ENCODE measurements at places on chromosomes 6 and 20. TPM values are rescaled to one million over a fixed set of nuclear protein-coding genes. Genes with fewer than 3 reads are reported as not detected.

DNA sequence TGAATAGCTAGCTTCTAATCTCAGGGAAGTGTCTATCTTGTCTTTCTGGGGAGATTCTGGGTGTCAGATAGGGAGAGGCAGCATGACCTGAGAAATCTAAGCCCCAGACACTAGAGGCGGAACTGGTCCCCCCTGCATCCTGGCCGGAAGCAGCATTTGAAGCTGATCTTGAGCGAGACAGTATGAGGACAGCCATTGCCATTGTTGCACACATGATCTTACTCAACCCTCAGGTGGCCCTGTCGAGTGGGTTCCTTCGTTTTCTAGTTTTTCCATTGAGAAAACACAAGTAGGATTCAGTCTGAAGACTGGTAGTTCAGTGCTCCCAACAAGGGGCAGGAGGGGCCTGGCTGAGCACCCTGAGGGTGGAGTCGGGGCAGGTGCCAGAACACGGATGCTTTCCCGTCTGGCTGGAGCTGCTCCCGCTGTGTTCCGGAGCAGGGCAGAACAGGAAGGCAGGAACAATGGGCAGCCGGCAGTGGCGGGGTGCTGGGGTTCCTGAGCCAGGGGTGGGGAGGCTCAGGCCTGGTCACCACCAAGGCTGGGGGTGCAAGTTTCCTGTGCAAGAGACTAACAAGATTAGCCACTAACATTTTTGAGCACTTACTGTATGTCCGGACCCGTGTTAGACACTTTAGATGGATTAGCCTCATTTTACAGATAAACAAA, 7.9 kb upstream of the SDCBP2 start:
- peak; percentile 66 for DNase-seq

- no peak for DNase-seq
Measured at GRCh38 chr20:20547221-20547875, 165.1 kb downstream of the RALGAPA2 start.

- DNase-seq = no peak
Measured at GRCh38 chr20:12913781-12914443, 94.9 kb upstream of the SPTLC3 start.

GRCh38 chr20:15342991-15343523, 1005.6 kb upstream of the FLRT3 start:
- no peak for DNase-seq

DNA sequence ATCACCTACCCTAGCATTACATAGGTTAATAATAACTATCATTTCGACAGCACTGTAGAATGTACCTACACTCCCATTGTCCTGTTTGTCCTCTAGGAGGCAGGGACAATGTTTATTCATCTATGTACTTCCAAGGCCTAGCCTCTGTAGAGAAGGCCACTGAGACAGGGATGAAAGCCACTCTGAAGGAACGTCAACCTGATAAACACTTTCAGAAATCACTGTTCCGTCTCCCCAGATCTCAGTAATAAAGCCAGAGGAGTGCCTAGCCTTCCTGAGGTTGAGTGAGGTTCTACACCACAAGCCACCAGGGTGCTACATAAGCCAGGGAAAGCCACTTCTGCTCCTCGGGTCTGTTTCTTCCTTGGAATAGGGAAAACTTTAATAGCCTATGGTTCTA, 44.8 kb downstream of the POPDC3 start:
- no peak for DNase-seq

DNA sequence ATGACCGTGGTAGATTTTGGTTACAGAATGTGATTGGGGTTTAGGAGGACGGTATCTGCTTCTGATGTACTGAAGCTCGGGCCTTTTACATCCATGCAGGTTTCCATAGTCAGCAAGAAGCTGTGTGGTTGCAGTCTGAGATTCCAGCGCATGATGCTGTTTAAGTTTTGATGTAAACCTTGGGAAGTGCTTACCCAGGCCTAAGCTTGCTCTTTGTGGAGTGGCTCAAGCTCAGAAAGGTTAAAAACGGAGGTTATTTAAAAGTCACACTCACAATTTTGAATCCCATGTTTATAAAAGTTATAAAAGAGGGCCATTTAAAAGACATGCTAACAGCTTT, 121.4 kb downstream of the TIAM2 start:
- DNase-seq = no peak

DNA sequence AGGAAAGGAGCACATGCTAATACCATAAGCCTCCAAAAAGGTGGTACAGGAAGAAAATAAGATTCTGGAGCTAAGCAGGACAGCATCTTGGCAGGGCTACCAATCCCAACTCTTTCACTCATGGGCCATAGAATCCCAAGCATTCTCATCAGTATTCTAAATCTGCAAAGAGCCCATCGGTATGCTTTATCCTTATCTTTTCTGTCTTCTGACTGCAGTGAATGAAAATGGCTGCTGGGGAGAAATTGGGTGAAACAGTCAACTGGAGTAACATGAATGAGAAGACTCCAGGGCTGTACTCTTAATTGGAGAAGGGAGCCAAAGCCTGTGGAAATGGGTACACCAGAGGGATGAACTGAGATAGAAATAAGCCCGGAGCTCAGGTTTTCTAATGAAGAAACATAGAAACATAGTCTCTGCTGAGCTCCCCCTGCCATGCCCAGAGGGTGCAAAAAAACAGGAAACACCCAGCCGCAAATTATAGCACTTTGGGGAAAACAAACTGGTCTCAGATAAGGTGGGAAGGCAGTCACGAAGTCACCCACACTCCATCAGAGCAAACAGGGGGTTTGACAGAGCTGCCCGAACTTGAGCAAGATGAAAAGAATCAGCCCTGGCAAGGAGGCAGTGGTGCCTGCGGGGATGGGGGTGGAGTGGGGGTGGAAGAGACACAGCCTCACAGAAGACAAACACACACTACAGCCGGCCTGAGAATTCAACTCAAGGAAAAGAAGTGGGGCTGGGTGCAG, 35.4 kb upstream of the E2F3 start:
- DNase-seq = peak; percentile 59

DNA sequence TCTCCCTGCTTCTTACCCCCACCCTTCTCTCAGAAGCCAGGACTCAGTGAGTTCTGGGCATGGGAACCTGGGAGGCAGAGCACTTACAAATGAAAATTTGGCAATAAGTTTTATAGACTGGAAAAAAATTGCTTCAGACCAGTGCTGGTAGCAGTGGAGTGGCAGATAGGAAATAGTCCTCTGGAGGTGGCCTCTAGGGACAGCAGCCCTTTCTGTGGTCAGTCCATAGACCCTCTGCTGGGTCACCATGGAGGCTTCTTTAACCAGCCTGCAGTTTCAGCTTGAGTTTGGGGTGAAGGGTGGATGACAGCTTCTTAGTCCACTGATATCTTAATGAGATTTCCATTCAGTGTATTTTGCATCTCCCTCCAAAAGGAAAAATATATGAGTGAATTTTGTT, 179.1 kb downstream of the ARID1B start:
- DNase-seq = no peak

- DNase-seq = no peak
Measured at GRCh38 chr6:73451223-73452106, 632 bp downstream of the CGAS start.

GRCh38 chr6:75813476-75814250, 64.6 kb downstream of the MYO6 start:
- no peak for DNase-seq

- DNase-seq = no peak
Measured at GRCh38 chr6:170088582-170088955, 202.3 kb downstream of the DLL1 start.

DNA sequence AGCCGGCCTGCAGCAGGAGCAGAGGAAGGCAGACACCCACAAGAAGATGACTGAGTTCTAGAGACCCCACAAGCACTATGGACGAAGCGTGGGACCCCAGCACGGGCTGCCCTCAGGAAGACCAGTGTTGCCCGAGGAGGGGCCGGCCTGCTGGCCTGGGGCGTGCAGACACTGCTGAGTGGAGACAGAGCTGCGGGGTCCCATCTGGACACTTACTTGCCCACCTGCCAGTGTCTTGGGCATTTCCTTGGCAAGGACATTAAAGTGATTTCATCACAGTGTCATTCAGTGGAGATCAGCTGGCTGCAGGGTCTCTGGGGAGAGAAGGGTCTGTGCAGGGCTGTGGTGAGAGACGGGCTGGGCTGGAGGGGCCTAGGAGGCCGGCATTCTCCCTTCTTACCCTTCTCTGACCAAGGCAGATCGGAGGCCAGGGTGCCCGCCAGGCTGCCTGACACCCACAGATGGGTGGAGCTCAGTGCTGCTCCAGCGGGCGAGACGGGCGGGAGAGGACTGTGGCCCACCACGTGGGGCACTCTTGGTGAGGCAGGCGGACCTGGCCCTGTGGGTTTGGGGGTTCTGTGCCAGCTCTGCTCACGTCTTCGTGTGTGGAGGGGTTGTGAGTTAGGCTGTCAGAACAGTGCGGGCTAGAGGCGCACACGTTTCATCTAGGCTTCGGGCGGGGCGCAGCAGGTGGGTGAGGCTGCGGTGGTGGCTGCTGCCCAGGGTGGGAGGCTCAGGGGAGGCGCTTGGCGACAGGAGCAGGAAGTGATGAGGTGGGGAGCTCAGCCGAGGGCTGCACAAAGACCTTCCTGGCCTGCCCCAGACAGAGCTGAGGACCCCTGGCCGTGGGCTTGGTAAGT, at the start of gene LIME1:
Gene LIME1 (plus strand): TSS at position 806 of the 860 bp plus-strand sequence. CDS start 886 bp downstream, outside the sequence.
- no peak for DNase-seq

GRCh38 chr20:41087325-41087685, 50.0 kb upstream of the PLCG1 start:
- no peak for DNase-seq

DNA sequence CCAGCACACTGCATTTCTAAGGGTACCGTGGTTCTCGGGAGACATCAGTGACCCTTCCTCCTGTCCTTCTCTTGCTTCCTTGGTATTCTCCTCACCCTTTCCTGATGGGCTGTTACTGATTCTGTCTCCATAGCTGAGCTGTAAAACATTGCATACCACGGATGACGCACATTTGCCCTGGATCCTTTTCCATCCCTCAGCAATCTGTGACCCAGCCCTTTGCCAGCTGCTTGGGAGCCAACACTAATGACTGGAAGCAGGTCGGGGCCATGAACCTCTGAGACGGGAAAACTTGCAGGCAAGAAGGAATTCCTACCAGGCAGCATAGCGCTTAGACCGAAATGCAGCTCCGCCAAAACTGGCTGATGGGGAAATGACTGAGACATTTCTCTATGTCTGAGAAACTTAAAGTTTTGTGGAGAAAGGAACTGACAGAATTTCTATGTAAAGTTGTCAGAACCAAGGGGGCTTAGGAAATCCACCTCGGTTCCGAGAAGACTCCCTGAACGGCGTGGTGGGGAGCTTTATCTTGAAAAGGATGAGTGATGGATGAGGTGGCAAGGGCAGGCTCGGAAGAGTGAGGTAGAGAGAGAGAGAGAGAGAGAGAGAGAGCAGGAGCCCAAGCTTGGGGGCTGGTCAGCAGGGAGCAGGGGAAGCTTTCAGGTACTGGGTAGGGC, 19.2 kb downstream of the TUBB2B start:
- peak; percentile 87 for DNase-seq

DNA sequence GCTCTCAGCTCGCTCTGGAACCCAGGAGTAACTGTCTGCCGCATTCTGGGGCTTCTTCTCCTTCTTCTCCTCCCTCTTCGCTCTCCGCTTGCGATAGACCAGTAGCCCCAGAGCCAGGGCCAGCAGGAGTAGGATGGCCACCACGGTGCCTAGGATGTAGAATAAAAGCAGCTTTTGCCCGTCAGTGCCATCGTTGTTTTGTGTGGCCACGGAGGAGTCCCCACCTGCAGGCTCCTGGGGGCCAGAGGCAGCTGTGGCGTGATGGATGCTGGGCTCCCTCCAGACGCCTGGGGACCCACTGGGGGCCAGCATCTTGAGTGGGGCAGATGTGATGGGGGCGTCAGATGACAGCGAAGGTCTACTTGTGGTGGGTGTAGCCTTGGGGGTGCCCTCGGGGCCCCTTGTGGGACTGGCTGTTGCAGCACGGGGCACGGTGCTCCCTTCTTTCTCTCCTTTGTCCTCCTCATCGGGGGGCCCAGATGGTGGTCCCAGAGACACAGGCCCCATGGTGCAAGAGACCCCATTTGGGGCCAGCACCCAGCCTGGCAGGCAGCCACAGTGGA, 1.8 kb downstream of the CD93 start:
- DNase-seq = no peak

DNA sequence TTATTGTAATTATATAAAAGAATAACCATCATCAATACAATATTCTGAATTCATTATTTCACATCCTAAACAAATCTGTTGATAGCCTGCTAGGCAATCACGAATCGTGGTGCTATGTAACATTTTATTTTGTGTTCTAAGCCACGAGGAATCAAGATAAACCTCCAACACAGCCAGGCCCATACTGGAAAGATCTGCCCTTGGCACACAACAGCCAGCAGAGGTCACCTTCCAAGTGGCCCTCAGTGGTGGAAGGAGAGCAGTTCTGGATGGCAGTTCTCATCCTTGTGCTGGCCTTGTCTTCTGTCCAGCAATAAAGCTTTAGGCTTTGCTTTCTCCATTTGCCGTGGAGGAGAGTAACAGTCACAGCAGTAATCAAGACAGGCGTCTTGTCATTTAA, 13.2 kb downstream of the ZNF831 start:
- DNase-seq = no peak

GRCh38 chr6:128519931-128520435, 416 bp downstream of the PTPRK start:
- peak; percentile 70 for DNase-seq

DNA sequence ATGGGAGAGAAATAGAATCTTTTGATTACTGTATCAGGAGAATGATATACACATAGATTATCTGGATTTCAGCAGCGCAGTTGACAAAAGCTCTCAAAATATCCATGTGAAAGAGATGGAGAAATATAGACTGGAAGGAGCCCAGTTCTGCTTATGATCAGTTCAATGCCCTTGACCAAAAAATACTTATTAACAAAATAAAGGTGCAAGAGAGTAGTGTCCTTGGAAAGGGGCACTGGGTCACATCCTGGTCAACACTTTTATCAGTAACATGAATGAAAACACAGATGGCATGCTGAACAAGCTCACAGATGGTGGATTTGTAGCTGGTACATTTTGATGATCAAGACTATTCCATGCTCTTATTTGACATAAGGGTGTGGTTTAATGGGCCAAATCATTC, 63.9 kb upstream of the PLEKHG1 start:
- no peak for DNase-seq

DNA sequence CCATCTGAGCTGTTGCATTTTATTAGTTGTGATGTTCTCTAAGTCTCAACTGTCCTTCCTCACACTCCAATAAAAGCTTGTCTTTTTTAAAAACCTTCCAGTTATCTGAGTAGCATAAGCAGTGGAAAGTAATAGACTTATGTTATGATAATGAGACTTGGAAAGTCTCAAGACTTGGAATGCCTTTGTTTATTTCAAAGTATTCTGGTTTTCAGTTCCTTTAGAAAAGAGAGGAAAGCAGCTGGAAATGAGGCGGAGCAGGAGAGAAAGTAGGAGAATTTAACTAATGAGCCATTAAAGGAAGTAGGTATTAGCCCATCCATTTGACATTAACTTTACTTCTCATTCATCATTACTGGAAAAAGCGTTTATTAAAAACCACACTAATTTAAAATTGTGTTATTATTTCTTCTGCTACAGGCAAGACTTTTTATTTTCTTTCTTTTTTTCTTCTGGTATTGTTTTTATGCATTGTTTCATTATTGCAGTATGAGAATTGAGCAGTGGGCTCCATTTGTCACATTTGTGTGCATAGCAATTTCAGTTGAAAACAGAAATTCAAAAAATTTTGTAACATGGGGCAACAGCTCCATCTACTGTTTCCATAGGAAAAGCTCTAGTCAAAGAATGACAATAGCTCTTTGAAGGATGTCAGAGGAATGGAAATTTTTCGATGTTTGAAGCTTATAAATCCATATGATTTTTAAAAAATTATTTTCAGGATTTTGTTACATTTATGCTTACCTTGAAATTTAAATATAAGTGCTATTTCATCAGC, 194.8 kb downstream of the COL9A1 start:
- no peak for DNase-seq

BHLHE23 gene
- not detected for total RNA-seq

ZNF451 gene
- 77.7 TPM for total RNA-seq

OOEP gene
- 0.33 TPM for total RNA-seq

NFYA gene
- total RNA-seq = 28.6 TPM

ANKEF1 gene
- 13.1 TPM for total RNA-seq

HAO1 gene
- total RNA-seq = not detected

ITCH gene
- 72.3 TPM for total RNA-seq
